ENCODE measurements at places on chromosomes 7 and 10. TPM values are rescaled to one million over a fixed set of nuclear protein-coding genes. Genes with fewer than 3 reads are reported as not detected.

- H3K4me3 ChIP-seq, result peak overlapping the region; percentile 87
- no peaks in the 10 kb centered on the region for H3K27me3 ChIP-seq
- peak; percentile 57 for DNase-seq
- H3K27ac ChIP-seq, result peak overlapping the region; percentile 81
These were observed 654 bp downstream of the ALKBH4 start for GRCh38 chr7:102463841-102464576.

DNA sequence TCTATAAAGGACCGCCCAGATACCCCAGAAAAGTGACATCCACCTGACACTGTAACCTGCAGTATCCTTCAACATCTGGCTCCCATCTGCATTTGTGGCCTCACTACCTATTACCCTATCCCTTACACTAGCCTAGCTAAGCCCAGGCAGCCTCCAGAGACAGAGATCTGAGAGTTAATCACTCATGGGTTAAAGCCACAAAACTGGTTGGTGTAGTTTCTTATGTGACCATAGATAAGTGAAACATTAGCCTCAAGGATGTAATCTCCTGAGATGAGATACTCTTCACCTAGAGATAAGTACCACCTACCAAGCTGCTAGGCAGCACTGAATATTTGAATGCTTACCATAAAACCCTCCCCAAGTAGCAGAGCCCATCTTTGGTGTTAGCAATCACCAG is 35.4 kb downstream of the CTTNBP2 start:
- no peak overlapping the region for H3K4me3 ChIP-seq
- DNase-seq, result no peak
- H3K36me3 ChIP-seq, result no peaks in the 10 kb centered on the region
- H3K27ac ChIP-seq, result no peak overlapping the region

GRCh38 chr10:106450966-106451365 is 713.5 kb downstream of the SORCS1 start:
- no peaks in the 10 kb centered on the region for H3K27me3 ChIP-seq
- H3K4me3 ChIP-seq, result no peak overlapping the region
- no peaks in the 10 kb centered on the region for H3K4me1 ChIP-seq
- DNase-seq, result no peak
- no peaks in the 10 kb centered on the region for H3K36me3 ChIP-seq
- no peak overlapping the region for H3K27ac ChIP-seq

DNA sequence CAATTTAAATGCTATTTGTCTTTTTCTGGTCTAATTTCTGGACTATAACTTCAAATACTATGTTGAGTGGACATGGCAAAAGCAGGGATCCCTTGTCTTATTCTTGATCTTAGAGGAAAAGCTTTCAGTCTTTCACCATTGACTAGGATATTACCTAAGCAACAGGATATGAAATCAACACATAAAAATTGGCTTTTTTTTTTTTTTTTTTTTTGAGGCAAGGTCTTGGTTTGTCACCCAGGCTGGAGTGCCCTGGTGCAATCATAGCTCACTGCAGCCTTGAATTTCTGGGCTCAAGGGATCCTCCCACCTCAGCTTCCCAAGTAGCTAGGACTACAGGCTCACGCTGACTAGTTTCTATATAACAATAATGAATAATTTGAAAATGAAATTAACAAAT is 90.8 kb downstream of the JMJD1C start:
- peaks cover 27% of the 10 kb centered on the region for H3K4me1 ChIP-seq
- DNase-seq, result no peak
- no peak overlapping the region for H3K4me3 ChIP-seq
- no peaks in the 10 kb centered on the region for H3K27me3 ChIP-seq

Gene NKX1-2
- total RNA-seq, result not detected

DNA sequence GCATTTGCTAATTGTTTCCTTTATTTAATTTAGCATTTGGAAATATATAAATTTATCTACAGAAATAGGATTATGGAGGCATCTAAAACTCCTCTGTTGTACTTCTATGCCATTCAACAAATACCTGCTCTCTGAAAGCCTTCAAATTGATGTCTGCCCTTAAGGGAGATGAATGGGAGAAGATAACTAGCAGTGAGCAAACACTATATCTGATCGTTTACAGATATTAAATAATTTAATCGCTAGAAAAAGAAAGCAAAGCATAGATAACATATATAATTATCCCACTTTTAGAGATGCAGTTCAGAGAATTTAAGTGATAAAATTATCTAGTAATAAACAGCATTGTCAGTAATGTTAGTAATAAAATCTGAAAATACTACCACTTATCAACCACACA is 524.9 kb downstream of the NRG3 start:
- no peaks in the 10 kb centered on the region for H3K27me3 ChIP-seq
- no peaks in the 10 kb centered on the region for H3K36me3 ChIP-seq
- DNase-seq, result no peak

Data from natural killer cell treated with Interleukin-12 subunit alpha and Interleukin-12 subunit beta and Interleukin-15 and Interleukin-18, amount 100 ng/mL, for 72 hours (primary cell).